ENCODE measurements at places on chromosomes 11 and 22. TPM values are rescaled to one million over a fixed set of nuclear protein-coding genes. Genes with fewer than 3 reads are reported as not detected.

DNA sequence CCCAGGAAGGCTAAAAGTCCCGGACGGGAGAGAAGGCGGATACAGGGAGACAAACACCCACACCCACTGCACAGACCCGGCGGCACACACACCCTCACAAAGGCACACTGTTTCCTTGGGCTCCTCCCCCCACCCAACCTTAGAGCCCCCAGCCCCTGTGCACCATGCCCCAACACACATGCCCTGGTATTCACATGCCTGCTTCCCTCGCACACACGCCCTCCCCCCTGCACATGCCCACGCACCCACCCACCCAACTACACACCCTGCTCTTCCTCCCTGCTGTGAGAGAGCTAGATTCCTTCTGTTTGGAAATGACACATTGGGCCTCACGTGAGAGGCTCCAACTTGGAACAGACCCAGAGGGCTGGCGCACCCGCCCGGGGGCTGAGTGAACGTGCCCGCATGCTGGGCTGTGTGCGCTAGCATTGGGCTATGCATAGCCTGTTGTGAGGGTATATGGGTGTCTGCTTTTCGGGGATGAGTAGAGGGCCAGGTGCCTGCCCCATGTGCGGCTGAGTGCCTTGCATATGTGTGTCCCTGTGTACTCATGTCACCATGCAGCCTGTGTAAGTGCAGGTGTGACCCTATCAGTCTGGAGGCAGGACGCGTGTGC, 518 bp upstream of the CHRM1 start:
- H3K27me3 ChIP-seq, result peaks cover 47% of the 10 kb centered on the region
- no peak overlapping the region for H3K4me3 ChIP-seq
- DNase-seq, result peak; percentile 13

DNA sequence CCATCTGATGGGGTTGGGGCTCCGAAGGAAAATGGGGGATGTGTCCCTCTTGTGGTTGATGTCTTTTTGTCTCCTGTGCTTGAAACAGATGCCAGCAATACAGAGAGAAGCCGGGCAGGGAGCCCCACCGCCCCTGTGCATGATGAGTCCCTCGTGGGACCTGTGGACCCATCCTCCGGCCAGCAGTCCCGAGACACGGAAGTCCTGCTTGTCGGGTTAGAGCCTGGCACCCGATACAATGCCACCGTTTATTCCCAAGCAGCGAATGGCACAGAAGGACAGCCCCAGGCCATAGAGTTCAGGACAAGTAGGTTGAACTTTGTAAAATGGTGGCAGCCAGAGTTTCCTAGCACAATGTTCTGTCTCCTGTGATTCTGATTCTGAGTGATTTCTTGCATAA, 91.7 kb upstream of the OR4B1 start:
- DNase-seq, result no peak
- no peak overlapping the region for H3K4me3 ChIP-seq
- H3K4me1 ChIP-seq, result no peaks in the 10 kb centered on the region
- no peak overlapping the region for H3K27ac ChIP-seq
- H3K36me3 ChIP-seq, result no peaks in the 10 kb centered on the region
- no peaks in the 10 kb centered on the region for H3K27me3 ChIP-seq

DNA sequence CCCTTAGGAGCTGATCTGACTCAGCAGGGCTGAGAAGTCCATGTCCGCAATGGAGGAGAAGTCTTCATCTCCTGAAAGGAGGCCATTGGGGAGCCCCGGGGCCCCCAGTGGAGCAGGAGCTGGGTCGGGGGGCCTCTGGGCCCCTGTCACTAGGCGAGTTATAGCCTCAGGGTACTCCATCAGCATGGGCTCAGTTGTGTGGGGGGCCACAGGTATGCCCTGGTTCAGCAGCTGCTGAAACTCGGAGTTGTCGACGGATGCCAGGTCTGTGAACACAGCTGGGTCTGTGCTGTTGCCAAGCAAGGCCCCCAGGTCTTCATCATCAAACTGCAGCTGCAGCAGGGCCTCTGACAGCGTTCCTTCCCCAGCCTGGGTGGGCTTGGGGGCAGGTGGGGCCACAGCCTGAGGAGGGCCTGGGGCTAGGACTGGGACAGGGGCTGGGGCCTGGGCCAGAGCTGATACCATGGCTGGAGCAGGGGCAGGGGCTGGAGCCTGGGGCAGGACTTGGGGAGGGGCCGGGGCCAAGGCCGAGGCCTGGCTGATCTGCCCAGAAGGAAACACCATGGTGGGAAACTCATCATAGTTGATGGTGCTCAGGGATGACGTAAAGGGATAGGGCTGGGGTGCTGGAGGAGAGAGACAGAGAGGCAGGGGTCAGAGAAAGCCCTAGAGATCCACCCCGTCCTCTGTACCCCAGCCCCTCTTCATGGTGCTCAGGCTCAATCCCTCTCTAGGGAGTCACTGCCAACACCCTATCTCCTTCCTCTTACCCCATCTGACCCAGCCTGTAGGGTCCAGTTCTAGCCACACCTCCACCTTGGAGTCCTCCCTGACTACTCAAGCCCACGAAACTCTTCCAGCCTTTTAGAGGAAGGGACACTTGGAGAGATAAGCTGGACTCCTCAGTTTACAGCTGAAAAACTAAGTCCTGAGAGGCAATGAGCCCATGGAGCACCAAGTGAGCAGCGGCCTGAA, 8.1 kb downstream of the RELA start:
- H3K27ac ChIP-seq, result no peak overlapping the region
- H3K27me3 ChIP-seq, result no peaks in the 10 kb centered on the region
- H3K4me1 ChIP-seq, result peaks cover 11% of the 10 kb centered on the region
- no peaks in the 10 kb centered on the region for H3K36me3 ChIP-seq
- H3K4me3 ChIP-seq, result no peak overlapping the region
- no peak for DNase-seq

DNA sequence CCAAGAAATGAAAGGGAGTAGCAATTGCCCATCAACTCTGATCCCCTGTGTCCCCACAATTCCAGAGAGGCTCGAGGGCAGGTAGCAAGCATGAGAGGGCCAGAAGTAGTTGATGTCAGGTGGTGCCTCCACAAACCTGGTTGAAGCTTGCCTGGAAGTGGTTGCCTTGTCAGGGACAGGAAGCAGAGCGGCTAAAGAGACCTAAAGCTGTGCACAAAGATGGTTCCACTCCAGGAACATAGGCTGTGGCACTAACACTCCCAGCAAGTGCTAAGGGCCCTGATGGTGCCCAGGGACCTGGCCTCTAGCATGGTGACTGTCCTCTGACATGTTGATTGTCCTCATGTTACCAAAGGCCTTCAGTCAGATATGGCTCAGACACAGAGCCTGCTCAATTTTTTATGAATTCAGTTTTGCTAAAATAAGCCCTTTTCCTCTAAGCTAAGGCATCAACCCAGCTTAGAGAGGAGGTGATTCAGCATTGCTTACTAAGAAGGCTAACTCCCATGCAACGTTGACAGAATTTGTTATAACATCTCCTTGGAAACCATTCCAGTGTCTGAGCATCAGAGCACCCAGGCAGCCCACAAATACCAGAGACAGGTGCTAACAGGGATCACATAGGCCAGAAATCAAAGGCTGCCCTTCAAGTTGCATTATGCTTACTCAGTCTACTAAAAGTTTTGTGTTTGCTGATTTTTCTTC, 196.3 kb upstream of the ARHGAP20 start:
- H3K4me1 ChIP-seq, result no peaks in the 10 kb centered on the region
- DNase-seq, result no peak
- H3K4me3 ChIP-seq, result no peak overlapping the region
- no peaks in the 10 kb centered on the region for H3K36me3 ChIP-seq

GRCh38 chr11:20617346-20618005, 18.1 kb downstream of the SLC6A5 start:
- H3K4me3 ChIP-seq, result no peak overlapping the region
- no peaks in the 10 kb centered on the region for H3K36me3 ChIP-seq
- H3K4me1 ChIP-seq, result no peaks in the 10 kb centered on the region

DNA sequence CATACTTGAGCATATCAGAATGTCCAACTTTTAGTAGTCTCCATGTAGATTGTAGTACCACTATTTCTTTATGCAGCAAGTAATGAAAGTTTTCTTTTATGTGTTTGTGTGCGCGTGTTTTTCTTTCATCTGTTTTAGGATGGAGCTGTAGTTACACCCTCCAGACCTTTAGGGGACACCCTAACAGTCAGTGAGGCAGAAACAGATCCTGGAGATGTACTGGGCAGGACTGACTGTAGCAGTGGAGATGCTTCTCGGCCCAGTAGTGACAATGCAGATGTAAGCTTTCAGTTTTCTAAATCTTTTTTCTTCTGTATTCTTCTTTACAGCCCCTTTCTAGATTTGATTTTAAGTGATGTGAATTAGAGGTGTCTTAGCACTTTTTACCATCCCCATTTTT, 79.9 kb upstream of the GRIK4 start:
- no peaks in the 10 kb centered on the region for H3K4me1 ChIP-seq
- H3K36me3 ChIP-seq, result no peaks in the 10 kb centered on the region
- H3K4me3 ChIP-seq, result no peak overlapping the region
- peak; percentile 13 for DNase-seq
- no peak overlapping the region for H3K27ac ChIP-seq
- H3K27me3 ChIP-seq, result no peaks in the 10 kb centered on the region

GRCh38 chr11:13101644-13102512, 92.8 kb downstream of the RASSF10 start:
- DNase-seq, result peak; percentile 53
- H3K27me3 ChIP-seq, result no peaks in the 10 kb centered on the region
- H3K4me3 ChIP-seq, result no peak overlapping the region
- no peaks in the 10 kb centered on the region for H3K36me3 ChIP-seq

DNA sequence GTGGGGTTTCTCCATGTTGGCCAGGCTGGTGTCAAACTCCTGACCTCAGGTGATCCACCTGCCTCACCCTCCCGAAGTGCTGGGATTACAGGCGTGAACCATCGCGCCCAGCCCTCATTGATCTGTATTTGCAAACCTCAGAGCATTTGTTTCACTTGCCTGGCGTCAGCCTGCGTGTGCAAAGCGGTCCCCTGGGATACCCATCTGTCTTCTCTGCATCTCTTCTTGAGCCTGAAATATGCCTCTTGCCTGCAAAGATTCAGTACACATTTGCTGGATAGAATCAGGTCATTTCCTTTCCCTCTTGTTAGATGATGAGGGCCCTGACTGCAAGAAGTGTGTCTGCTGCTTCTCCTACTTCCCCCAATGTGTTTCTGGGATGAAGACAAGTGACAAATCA, 1291.0 kb downstream of the TBC1D22A start:
- H3K27me3 ChIP-seq, result no peaks in the 10 kb centered on the region
- H3K27ac ChIP-seq, result no peak overlapping the region
- DNase-seq, result no peak
- H3K4me1 ChIP-seq, result no peaks in the 10 kb centered on the region

- H3K36me3 ChIP-seq, result no peaks in the 10 kb centered on the region
- DNase-seq, result peak; percentile 71
- H3K27ac ChIP-seq, result no peak overlapping the region
- peak overlapping the region; percentile 48 for H3K4me3 ChIP-seq
These were observed 4.0 kb upstream of the MCAM start for GRCh38 chr11:119320776-119321524.

DNA sequence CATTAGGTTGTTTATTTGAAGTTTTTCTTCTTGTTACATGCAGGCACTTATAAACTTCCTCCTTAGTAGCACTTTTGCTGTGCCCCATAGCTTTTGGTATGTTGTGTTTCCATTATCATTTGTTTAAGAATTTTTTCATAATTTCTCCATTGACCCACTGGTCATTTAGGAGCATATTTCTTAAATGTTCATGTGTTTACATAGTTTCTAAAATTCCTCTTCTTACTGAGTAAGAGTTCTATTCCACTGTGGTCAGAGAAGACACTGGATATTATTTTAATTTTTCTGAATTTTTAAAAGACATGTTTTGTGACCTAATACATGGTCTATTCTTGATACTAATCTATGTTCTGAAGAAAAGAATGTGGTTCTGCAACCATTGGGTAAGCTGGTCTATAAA, 333.0 kb downstream of the DDX10 start:
- no peak overlapping the region for H3K4me3 ChIP-seq
- no peak overlapping the region for H3K27ac ChIP-seq
- DNase-seq, result no peak
- H3K36me3 ChIP-seq, result no peaks in the 10 kb centered on the region
- H3K4me1 ChIP-seq, result no peaks in the 10 kb centered on the region

DNA sequence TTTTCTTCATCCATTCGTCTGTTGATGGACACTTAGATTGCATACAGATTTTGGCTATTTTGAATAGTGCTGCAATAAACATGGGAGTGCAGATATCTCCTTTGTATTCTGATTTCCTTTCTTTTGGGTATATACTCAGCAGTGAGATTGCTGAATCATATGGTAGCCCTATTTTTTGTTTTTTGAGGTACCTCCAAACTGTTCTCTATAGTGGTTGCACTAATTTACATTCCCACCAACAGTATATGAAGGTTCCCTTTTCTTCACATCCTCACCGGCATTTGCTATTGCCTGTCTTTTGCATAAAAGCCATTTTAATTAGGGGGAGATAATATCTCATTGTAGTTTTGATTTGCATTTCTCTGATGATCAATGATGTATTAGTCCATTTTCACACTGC, 96.1 kb downstream of the PRR5L start:
- H3K4me3 ChIP-seq, result no peak overlapping the region
- no peaks in the 10 kb centered on the region for H3K27me3 ChIP-seq
- no peaks in the 10 kb centered on the region for H3K36me3 ChIP-seq
- no peak for DNase-seq

DNA sequence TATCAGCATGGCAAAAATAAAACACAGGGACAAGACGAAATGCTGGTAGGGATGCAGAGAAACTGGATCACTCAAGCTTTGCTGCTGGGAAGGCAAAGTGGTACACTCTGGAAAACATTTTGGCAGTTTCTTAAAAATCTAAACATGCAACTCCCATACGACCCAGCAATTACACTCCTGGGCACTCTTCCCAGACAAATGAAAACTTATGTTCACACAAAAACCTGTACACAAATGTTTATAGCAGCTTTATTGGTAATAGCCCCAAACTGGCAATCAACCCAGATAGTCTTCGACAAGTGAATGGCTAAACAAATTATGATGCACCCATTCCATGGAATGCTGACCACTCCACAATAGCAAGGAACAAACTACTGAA, 35.8 kb upstream of the PRR5 start:
- H3K36me3 ChIP-seq, result no peaks in the 10 kb centered on the region
- no peak for DNase-seq
- H3K27ac ChIP-seq, result no peak overlapping the region

DNA sequence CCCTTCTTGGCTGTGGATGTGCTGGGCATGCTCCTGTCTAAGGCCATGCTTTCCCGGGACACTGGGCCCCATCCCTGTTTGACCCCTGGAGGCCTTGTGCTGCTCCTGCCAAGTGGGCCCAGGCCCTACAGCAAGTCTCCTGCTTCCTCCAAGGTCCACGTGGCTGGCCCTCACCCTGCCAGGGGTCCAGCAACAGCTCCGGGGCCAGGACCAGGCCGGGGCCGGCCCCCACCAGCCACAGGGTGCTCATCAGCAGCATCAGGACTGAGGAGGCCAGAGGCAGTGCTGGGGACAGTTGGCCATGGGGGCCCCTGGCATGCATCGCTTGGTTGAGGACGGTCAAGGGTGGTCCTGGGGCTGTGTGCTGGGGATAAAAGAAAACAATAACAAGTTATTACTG, 2.5 kb downstream of the RHBDD3 start:
- no peak overlapping the region for H3K4me3 ChIP-seq
- DNase-seq, result no peak
- no peaks in the 10 kb centered on the region for H3K27me3 ChIP-seq
- H3K36me3 ChIP-seq, result no peaks in the 10 kb centered on the region
- H3K4me1 ChIP-seq, result peaks cover 12% of the 10 kb centered on the region

The DCHS1 gene
- 4.5 TPM for total RNA-seq

The PTPN5 gene
- total RNA-seq, result 8.5 TPM

The MS4A15 gene
- total RNA-seq, result not detected

The LGR4 gene
- total RNA-seq, result 274 TPM

Data from neural progenitor cell (in vitro differentiated cells).